ENCODE measurements at places on chromosomes 3 and 15. TPM values are rescaled to one million over a fixed set of nuclear protein-coding genes. Genes with fewer than 3 reads are reported as not detected.

Gene DPPA4
- total RNA-seq = 0.04 TPM

Gene UTS2B
- total RNA-seq = 0.95 TPM

Gene COL8A1
- 24.3 TPM for total RNA-seq

Gene VPS39
- total RNA-seq = 26.6 TPM

Gene CHAC1
- 35.4 TPM for total RNA-seq

All from H4 (cell line).